Activated CD4-positive, alpha-beta T cell treated with anti-CD3 and anti-CD28 coated beads for 4 hours (primary cell): ENCODE measurements at places on chromosomes 13 and 19.

DNA sequence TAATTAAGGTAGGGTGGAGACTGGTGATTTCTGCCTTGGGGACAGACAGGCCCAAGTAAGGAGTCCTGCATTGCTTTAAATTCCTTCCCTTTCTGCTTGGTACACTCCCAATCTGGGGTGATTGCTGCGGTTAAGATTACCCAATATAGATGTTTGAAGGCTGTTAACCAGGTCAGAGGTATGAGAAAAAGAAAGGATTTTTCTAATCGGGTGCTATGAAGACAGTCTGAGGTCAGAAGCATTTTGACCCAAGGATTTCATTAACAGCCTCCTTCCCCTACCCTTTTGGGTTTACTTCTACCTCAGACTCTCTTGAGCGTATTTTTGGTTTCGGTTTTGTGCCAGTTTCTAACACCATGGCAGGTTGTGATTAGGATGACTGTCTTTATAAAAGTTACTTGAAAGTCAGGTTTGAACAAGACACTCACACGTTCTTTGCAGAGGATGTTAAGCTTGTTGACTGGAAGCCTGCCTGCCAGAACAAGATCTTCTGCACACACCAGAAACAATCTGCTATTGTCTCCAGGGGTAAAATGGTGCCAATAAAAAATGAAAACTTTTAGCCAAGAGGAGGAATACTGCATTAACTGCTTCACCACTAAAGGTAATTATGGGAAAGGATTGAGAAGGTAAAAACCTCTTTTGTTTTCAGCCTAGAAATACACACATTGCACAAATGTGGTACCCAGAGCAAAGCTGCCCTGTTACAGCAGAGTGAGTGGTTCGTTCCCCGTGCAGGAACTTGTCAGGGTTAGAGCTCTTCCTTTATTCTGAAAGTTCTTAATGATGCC lies 108.8 kb downstream of the NDFIP2 start:
- DNase-seq, result no peak

GRCh38 chr13:111429064-111429558 lies 108.7 kb downstream of the TEX29 start:
- DNase-seq, result no peak

- DNase-seq, result peak; percentile 70
These were observed 643 bp downstream of the SLC7A1 start for GRCh38 chr13:29594710-29595379.

- DNase-seq, result no peak
These were observed 7.4 kb downstream of the ZNF266 start for GRCh38 chr19:9427941-9428340.

DNA sequence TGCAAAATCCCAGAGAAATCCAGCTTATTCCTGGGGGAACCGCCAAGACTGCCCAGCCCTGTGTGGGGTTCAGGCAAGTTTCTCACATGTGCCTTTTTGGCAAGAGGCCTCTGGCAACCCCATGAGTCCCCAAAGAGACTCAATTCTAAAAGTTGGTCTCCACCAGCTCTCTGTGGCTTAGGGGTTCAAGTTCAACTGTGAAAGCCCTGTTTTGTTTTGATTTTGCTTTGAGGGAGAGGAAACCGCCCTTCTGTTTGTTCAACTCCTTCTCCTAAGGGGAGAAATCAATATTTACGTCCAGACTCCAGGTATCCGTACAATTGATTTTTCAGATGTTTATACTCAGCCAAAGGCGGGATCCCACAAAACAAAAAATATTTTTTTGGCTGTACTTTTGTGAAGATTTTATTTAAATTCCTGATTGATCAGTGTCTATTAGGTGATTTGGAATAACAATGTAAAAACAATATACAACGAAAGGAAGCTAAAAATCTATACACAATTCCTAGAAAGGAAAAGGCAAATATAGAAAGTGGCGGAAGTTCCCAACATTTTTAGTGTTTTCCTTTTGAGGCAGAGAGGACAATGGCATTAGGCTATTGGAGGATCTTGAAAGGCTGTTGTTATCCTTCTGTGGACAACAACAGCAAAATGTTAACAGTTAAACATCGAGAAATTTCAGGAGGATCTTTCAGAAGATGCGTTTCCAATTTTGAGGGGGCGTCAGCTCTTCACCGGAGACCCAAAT lies 583 bp upstream of the LDLR start:
- DNase-seq, result no peak

DNA sequence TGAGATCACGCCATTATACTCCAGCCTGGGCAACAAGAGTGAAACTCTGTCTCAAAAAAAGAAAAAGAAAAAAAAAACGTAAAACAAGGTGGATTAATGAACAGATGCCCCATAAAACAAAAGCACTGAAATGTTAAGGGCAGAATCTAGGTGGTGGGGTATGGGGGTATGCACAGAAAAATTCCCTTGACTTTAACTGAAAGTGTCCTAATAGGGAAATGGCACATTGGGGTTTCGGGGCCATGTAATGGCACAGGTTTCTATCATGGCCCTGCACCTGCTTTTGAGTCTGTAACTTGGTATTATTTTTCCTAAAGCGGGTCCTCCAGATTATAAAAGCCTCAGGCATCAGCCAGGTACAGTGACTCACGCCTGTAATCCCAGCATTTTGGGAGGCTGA lies 16.2 kb downstream of the NOP53 start:
- no peak for DNase-seq

DNA sequence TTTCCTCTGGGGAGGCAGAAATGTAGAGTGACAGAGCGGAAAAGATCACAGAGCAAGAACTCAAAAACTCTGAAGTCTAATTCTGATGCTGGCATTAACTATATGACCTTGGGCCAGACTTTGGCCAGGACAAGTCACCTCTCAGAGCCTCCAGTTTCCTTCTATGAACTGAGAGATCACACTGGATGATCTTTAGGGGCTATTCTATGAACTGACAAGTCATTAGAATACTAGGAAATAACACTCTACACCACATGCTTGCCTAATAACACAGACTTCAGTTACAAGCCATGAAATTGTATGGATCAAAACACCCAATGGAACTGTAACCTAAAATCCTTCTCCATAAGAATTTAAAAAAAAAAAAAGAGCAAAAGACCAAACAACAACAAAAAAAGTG lies 16.9 kb downstream of the SLC25A30 start:
- DNase-seq, result no peak

DNA sequence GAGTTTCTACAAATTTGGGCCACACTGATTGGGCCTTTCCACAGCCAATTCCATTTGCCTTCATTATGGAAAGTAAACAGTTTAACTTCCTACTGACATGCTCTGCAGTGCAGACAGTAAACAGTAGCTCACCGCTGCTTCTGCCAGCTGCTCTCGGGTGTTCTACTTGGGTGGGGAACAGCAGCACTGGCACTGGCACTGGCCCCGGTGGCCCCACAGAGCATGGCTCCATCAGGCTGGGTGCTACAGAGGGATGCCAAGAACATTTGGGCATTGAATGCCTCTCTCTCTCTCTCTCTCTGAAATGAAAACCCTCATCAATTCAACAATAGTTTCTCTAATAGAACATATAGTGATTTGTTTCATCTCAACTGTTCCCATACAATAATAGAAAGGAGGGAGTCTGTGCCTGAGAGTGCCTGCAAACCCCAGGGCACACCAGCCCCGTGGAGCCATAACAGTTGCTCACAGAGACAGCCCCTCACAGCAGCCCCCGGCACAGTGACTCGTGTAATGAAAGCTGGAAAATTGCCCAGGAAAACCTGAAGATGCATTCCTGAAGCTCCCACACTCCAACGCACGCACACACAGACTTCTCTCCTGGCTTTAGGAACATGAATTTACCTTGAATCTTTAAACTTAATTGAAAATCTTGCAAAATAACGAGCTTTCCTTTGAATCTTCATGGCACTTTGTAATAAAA lies 38.2 kb upstream of the GJB6 start:
- DNase-seq, result no peak

GRCh38 chr13:35711909-35712308 lies 235.4 kb upstream of the MAB21L1 start:
- no peak for DNase-seq

GRCh38 chr13:98273067-98273823 lies 96.2 kb upstream of the RNF113B start:
- no peak for DNase-seq

- no peak for DNase-seq
These were observed 475.9 kb upstream of the HTR2A start for GRCh38 chr13:47372751-47373150.

- DNase-seq, result no peak
These were observed 25.5 kb downstream of the KBTBD6 start for GRCh38 chr13:41107104-41107571.

DNA sequence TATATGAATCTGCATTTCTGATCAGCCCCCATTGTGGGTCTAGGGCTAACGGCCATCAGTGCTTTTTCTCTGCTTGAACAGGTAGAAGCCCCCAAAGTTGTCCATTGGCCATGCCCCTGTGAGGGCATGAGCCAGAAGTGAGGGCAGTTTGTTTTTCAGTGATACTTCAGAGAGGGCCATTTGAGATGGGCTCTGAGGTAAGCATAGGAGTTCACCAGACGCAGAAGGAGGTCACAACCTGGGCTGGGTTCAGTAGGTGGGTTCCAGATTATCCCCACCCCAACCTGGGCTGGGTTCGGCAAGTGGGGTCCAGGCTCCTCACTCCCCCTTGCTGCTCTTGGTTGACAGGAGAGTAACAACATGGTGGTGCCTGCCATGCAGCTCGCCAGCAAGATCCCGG lies 33.4 kb downstream of the MAU2 start:
- DNase-seq, result no peak

DNA sequence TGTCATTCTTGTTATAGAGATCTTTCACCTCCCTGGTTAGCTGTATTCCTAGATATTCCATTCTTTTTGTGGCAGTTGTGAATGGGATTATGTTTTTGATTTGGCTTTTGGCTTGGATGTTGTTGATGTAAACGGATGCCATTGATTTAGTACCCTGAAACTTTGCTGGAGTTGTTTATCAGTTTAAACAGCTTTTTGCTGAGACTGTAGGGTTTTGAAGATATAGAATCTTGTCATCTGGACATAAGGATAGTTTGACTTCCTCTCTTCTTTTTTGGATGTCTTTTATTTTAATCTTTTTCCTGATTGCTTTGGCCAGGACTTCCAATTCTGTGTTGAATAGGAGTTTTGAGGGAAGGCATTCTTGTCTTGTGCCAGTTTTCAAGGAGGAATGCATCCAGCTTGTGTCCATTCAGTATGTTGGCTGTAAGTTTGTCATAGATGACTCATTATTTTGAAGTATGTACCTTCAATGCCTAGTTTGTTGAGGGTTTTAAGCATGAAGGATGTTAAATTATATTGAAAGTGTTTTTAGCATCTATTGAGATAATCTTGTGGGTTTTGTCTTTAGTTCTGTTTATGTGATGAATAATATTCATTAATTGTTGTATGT lies 16.8 kb downstream of the ZNF431 start:
- DNase-seq, result no peak

DNA sequence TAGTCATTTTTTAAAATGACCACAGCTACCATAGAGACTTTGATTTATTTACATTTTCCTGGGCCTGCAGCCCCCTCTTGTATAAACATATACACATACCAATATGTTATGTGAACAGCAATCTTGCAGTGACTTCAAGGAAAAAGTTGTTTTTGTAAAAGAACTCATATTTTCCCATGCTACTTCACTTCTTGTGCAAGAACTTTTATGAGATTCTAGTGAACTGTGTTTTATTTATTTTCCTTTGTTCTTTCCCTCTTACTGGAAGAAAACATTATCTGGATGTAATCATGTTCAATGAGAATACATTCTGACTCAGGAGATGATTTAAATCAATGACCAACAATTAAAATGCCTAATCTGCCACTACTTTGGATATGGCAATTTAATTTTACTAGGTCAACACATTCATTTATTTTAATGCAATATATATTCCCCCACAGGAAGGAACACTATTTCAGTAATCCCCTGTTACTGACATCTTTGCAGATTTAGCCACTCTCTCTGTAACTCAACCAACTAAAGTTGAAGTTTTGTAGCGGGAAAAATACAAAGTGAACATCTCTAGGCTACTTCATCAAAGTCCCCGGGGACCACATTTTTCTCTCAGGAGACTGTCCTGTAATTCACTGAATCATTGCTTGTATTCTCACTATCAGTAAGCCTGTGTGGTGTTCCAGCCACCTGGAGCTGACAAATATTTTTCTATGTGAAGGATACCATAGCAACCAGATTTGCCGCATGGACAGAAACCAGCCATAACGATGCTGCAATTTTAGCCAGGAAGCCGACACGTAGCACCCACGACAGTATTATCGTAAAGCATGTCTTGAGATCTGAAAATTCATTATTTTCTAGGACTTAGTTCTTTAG lies 90.5 kb downstream of the STARD13 start:
- DNase-seq, result no peak

DNA sequence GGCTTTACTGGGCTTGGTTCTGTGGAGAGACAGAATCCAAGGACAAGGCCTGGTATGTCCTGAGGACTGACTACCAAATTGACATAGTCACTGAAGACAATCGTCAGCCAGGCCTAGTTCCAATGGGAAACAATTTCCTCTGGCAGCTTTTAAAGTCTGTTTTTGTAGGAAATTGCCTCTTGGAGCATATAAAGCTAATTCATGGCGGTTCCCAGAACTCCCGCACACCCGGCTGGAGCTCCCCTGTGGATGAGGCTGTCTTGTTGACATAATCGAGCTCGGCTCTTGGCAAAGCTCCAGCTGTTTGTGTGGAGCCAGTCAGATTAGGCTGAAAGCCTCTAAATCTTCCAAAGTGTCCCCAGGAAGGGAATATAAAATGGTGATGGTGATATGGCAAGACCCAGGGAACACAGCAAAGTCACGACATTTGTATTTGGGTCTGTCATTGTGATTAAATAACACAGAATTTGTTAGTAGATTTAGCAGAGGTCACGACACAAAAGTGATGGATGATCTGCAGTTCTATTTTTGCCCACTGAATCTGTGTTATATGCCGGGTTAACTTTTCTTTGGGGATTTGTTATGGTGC lies 395.0 kb downstream of the PCDH9 start:
- no peak for DNase-seq

DNA sequence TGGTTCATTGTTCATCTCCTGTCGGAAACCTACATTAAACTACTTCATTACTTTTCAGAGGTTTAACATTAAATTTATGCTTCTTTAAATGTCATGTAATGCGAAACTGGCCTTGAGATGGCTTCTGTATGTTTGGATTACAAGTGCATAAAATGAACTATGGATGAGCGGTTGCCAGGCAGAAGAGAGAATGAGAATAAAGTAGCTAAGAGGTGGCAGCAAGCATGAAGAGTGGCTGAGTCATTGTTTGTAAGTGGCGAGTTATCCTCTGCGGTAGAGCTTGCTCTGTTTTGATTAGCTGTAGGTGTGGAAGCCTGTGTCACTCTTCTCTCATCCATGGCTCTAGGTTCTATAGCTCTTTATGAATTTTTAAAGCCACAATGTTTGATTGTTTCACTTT lies 1139.6 kb upstream of the PCDH9 start:
- DNase-seq, result no peak

- DNase-seq, result no peak
These were observed 341.9 kb downstream of the KCNRG start for GRCh38 chr13:50357136-50357535.

- no peak for DNase-seq
These were observed 35.0 kb upstream of the ADGRE5 start for GRCh38 chr19:14346279-14346678.

DNA sequence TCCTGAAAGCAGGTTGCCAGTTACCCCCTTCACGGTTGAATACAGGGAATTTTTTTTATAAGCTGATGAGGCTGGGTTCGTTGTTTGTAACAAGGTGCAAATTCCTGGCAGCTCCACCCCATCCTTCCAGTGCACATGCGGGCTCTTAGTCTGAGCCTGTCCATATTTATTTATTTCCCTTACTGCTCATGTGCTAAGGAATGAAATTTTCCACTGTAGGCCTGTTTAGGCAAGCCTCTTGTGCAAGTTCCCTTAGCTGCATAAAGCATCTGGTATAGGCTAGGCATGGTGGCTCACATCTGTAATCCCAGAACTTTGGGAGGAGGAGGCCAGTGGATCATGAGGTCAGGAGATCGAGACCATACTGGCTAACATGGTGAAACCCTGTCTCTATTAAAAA lies 560.9 kb upstream of the PCDH9 start:
- no peak for DNase-seq
